Choroid plexus epithelial cell (primary cell): ENCODE measurements at places on chromosomes 16 and 17.

DNA sequence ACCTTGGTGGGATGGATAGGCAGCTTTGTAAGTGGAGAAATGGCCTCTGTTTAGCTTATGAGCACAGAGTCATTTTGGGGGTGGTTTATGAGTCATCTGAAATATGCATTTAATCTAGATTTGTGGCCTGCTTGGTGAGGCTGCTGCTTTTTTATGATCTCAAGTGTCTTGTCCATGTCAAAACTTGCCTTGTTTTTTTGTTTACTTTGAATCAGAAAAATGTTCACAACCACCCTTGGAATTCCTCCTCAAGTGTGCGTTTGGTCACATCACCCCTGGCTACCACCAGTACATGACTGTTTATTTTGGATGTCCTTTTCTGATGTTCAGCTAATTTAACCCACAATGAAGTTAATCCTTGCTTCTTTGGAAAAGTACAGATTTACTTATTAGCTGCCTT lies 64.6 kb downstream of the FTO start:
- peak; percentile 97 for DNase-seq

- peak; percentile 51 for DNase-seq
Measured at GRCh38 chr17:62064029-62064790, 868 bp downstream of the MED13 start.

- no peak for DNase-seq
Measured at GRCh38 chr17:74603746-74604145, 11.7 kb upstream of the CD300LD start.

DNA sequence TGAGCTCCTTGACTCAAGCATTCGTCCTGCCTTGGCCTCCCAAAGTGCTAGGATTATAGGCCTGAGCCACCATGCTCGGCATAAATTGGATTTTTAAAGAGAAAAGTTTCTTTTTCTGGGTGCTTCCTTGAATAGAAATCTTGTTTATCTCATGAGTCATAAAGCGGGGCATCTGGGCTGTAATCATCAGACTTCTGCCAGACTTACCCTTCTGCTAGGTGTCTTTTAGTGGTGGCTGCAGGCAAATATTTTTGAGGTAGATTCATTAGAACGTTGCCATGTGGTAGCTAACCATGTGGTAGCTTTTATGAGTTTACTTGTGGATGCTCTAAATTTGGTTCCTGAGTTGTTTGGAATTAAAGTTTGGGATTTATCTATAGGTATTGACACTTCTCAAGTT lies 13.4 kb downstream of the PGS1 start:
- peak; percentile 67 for DNase-seq

GRCh38 chr16:27689711-27690110 lies 139.8 kb downstream of the KATNIP start:
- DNase-seq: no peak

DNA sequence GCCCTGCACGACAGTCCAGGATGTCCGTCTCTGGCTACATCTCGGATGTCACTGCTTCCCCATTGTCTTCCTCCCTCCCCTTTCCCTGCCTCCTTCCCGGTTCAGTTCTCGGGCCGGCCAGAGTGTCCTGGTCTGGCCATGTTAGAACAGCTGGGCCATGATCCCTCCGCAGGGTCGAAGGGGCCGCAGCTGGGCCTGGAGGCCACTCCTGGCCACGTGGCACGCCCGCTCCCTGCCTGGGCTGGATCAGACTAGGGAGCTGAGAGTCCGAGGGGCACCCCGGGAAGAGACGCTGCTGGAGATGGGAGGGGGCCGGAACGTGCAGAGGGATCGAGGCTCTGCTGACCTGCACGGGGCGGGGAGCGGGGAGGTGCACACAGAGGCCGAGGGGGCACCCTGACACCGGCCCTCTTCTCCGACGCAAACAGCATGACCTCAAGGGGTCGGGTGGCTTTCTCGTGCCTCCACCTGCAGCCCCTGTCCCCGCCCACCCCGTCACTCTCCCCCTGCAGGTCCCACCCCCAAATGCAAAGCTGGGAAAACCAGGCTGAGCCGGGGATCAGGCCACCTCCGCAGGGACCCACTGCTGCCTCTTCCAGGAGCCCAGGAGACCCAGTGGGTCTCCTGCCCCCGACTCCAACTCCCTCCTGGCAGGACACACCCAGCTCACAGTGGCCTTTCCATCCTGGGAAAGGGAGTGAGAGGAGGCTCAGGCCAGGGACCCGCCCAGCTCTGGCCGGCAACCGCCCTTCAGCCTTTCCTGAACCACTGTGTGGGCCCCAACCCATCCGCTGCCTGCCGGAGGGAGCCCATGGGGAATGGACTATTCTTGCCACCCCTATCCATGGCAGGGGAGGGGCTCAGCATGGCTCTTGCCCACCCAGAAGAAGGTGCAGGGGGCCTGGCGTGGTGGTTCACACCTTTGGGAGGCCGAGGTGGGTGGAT lies 38.5 kb downstream of the CTU2 start:
- DNase-seq: no peak

DNA sequence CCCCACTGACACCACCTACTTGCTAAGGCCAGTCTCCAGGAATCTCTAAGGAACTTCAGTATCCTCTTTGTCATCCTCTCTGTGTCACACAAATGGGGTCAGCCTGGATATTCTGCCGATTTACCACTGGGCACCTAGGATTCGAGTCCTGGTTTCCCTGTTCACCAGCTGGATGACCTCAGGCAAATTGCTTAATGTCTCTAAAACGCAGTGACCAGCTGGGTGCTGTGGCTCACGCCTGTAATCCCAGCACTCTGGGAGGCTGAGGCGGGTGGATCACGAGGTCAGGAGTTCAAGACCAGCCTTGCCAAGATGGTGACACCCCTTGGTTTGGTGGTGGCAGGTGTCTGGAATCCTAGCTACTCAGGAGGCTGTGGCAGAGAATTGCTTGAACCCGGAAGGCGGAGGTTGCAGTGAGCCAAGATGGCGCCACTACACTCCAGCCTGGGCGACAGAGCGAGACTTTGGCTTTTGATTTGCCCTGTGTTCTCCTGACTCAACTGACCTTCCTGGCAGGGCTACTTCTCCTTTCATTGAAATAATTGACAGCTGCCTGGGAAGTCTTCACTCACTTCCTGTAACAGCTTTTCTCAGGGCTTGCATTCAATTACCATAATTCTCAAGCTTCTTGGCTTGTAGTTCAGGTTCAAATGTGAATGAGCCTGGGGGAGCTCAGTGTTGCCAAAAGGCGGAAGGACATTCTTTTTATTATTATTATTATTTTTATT lies 15.4 kb downstream of the SYCE1L start:
- DNase-seq: no peak

GRCh38 chr16:84507011-84507982 lies 2.8 kb upstream of the MEAK7 start:
- DNase-seq: no peak

GRCh38 chr16:87234601-87235000 lies 82.6 kb downstream of the C16orf95 start:
- no peak for DNase-seq
